ENCODE measurements at places on chromosomes 7 and 10. TPM values are rescaled to one million over a fixed set of nuclear protein-coding genes. Genes with fewer than 3 reads are reported as not detected.
A peak's percentile ranks its signal among the peaks of the same experiment; 100 is the strongest.

The GLI3 gene
- 4.0 TPM for total RNA-seq

The ADRA2A gene
- total RNA-seq = 74.8 TPM

DNA sequence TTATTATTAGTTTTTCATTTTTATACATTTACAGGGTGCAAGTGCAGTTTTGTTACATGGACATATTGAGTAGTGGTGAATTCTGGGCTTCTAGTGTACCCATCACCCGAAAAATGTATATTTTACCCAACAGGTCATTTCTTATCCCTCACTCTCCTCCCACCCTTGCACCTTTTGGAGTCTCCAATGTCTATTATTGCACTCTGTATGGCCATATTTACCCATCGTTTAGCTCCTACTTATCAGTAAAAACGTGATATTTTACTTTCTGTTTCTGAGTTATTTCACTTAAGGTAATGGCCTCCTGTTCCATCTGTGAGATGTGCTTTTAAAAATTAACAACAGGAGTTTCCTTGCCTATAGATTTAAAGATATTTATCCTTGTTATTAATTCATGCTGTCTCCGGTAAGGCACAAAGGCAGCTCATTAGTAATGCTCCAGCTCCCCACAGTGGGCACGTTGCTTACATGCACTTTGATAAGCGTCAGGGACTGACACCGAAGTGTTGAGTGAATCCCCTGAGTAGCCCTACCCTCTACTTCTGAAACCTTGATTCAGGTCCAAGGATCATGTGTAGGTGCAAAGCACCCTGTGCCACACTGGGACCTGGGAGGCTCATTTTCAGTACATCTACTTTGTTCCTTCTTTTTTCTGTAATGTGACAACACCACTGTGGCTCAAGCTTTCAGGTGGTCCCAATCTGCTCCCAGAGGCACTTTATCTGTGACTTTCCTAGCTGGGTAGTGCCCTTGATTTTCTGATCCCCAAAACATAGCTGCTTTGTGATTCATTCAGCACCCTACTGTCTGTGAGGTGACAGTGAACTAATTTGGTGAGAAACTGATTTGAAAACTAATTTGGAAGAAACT is 27.3 kb downstream of the HYAL4 start:
- peak; percentile 50 for DNase-seq

GRCh38 chr7:81492240-81492639 is 277.6 kb downstream of the HGF start:
- DNase-seq = no peak

DNA sequence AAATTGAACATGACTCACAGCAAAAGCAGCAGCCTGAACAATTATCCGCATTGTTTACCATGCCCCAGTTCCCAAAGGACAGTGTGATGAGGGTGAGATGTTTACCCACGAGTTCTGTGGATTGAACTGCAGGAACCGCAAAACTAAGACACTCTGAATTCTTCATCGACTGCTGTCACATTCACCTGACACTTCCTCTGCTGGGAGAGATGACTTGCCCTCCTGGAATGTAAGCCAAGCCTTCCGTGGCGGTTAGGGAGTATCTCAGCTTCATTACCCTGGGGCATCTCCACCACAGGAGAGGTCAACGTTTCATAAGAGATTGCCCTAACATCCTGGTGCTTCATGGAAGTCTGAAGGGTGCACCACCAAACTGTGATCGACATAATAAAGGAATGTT is 374.6 kb upstream of the ADARB2 start:
- no peak for DNase-seq

- DNase-seq = peak; percentile 92
These were observed 105.5 kb downstream of the MYOF start for GRCh38 chr10:93376372-93377293.
